ENCODE measurements at places on chromosomes 12 and 14.

GRCh38 chr12:92938018-92938417 is 8.9 kb upstream of the EEA1 start:
- no peak for DNase-seq

DNA sequence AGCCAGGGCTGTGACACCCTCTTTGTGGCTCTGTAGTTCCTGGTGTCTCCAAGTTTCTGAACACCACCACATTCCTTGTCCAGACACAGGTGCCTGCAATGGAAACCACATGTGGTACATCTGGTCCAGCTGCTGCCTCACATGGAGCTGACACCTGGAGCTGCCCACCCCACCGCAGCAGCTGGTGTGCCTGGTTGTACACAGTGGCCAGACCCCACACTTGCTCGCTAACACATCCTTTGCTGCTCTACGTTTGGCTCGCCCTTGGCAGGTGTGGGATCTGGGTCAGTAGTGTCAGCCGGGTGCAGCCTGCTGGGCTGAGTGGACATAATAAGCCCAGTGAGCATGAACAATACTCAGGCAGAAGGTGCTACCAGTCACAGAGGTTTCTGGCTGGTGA is 198.9 kb downstream of the ADGRD1 start:
- DNase-seq, result no peak

GRCh38 chr14:23864259-23864658 is 89.3 kb upstream of the DHRS4 start:
- DNase-seq, result no peak

GRCh38 chr14:105299654-105300541 is 903 bp downstream of the BRF1 start:
- no peak for DNase-seq

- no peak for DNase-seq
Measured at GRCh38 chr14:68554231-68554630, 238.6 kb downstream of the ZFP36L1 start.
